ENCODE measurements at places on chromosomes 5 and 9.

DNA sequence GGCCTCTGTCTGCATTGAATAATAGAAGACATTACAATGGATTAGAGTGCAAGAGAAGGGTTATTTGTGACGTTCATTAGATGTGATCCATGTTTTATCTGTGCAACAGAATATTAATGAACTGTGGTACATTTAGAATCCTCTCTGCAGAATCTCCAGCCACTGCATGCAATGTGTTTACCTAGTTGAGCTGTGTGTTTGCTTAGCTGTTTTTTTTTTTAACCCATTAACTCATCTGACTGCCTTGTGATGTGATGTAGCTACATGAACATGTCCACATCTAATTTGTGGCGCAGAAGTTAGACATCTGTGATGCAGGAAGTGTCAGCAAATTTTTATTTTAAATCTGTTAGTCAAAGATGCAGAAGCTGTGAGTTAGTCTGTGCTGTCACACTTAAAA, 236.9 kb downstream of the CD180 start:
- no peak for DNase-seq

DNA sequence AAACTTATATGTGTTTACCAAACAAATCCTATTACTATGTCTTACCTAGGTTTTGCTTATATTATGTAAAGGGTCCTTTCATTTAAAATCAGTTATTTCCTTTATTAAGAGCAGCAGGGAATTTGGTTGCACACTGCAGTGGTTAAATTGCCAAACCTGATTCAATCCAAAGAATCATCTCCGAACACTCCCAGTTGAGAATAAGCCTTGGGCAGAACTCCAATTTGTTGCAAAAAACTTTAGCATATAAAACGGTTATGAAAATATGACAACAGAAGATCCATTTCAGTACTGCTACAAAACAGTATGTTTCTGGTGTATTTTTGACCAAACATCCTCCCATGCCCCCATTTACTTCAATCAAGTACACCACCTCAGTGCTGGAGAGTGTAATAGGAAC, 587.0 kb upstream of the GRAMD2B start:
- DNase-seq, result no peak

- no peak for DNase-seq
These were observed 101.9 kb downstream of the NFIB start for GRCh38 chr9:14212077-14212476.

DNA sequence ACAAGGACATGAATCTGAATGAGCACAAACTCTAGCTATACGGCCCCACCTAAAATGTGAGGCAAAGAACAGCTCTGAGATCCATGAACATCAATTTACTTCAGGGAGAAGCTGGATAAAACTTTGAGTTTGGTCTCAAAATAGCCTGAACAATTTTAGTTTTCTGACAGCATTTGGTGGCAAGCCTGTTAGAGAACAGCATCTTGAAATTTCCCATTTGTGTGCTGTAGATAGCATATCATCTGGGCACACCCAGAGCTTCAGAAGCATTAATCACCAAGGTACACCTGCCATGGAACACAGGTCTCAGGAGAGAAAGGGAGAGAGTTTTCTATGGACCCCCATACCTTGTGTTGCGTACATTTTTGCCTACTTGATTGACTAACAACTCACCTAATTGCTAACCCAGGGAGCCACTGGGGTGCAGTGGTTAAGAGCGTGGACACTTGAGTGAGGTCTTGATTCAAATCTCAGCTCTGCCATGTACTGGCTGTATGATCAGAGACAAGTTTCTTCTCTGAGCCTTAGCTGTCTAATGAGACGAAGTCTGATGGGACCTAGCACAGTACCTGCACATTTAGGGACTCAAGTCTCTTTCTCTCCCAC, 264.9 kb downstream of the PIK3R1 start:
- DNase-seq, result no peak

GRCh38 chr9:32866273-32866672, 82.9 kb downstream of the TMEM215 start:
- no peak for DNase-seq

DNA sequence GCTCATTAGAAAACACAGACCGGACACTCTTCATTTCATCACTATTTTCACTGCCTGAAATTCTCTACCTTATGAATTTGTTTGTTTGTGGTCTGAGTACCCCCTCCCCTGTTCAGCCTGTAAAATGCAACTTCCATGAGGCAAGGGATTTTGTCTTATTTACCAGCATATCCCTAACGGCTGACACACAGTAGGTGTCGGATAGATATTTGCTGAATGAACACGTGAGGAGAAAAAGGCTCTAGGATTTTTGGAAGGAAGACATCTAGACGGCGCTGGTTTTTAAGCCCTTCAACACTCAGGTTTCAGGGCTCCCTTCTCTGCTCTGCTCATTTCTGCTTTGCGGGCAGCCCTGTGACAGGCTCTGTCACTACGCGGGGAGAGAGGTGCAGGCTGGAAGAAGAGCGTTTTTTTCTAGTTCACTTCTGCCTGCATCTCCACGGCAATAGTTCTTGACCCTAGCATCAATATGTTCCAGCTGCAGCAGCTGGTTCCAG, 41.0 kb downstream of the KCNMB1 start:
- DNase-seq, result no peak

DNA sequence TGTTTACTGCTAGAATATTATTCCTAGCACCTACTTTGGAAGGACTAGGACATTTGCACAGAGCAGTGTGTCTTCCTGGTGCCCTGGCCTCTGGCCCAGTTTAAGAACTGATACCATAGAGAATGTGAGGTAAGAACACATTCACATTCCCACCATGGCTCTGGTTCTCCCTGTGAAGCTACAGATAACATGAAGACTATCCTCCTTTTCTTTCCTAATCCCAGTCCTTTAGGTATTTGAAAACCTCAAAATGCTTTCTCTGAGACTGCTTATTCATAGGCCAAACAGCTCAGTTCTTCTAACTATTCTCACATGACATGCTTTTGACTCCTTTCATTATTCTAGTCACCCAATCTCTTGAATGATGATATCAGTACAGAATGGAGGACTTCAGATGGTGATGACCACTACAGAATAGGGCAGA, 11.9 kb downstream of the FAM219A start:
- DNase-seq, result no peak

DNA sequence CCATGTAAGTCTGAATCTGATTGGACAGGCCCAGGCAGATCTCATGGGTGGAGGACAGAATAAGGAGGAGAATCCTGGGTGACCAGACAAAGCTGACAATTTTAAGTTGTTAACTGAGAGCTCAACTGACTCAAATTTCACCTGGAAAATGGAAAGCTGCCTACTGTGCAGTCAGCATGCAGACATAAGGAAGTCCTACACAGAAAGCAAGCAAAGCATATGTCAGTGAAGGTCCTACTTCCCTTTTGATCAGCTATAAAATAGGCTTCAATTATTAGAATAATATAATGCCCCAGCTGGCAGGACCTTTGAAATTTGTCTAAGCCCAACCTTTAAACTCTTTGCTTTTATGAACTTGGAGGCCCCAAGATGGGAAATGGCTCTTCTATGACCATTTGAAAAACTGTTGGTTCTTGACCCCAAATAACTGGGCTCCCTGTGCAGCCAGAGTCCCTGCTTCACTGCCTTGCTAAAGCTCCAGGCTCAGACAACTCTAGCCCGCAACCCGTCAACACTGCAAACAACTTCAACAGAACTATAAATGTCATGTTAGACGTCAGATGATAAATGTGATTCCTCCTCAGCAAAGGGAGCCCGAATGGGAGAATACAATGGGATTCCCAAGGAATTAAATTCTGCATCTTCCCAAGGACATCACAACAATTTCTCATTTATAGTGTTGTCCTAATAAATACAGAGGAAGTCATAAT, 118.9 kb upstream of the ADRA1B start:
- DNase-seq, result no peak

DNA sequence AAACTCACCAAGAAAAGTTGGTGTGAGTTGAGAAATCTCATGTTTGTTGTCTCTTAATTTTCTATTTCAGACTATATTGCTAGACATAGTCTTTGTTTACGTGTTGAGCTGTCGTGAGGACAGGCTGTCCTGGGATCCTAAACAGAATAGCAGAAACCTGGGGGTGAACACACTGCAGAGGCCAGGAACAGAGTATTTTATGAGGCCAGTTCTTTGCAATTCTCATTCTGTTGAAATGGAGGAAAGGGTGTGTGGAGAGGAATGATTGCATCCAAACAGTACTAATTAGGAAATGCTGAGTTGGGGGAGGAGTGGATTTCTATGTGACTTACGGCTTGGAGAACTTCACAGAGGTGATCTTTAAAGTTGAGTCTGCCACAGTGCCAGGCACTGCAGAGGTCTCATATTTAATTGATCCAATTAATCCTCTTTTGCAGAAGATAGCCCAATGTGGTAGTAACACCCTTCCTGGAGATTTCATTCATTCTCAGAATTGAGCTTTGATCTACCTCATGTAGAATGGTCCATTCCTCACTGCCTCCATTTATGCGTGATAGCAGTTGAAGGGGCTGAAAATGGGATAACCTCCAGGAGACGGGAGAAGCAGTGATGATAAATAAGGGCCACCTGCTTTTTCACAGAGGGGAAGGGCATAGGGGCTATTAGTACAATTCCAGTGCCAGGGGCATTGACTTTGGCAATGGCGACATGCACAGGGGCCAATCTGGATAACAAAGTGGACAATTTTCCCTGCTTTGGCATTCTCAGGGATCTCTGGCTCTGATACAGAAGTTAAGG, 84.7 kb upstream of the TNFAIP8 start:
- no peak for DNase-seq

- DNase-seq, result no peak
These were observed 42.7 kb downstream of the NIPBL start for GRCh38 chr5:36919238-36919637.

DNA sequence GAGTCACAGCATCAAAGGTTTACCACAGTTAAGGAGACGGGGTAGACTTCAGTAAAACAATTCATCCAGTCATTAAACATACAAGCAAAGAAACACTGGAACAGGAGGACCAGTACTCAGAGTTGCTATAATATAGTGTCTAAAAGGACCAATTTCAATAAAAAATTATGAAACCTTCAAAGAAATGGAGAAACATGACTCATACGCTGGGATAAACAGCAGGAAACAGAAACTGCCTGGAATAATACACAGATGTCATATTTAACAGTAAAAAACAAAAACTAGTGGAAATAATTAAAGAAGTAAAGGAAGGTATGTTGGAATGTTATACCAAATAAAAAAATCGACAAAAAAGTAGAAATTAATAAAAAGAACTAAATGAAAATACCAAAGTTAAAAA, 1075.9 kb downstream of the NR2F1-AS1 start:
- no peak for DNase-seq

GRCh38 chr5:100900142-100900795, 2.8 kb downstream of the ST8SIA4 start:
- DNase-seq, result peak; percentile 55

DNA sequence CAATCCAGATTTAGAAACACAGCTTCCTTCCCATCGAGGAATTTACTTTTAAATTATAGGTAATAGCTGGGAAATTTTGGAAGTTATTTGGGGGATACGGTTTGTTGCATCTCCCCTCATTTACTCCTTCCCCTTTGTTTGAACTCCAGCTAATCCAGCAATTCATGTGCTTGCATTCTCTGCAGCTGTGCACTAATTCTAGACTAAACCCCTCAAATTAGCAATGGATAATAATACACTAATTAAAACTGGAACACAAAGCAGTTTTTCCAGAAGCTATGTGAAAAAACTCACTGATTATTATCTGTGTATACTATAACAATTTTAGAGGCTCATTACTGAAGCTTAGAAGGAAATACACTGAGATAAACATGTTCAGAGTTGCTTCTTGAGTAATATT, 751.2 kb upstream of the ZNF608 start:
- no peak for DNase-seq

GRCh38 chr5:65506961-65507360, 25.2 kb upstream of the ADAMTS6 start:
- DNase-seq, result no peak

GRCh38 chr9:135165756-135166519, 78.5 kb downstream of the OLFM1 start:
- no peak for DNase-seq

DNA sequence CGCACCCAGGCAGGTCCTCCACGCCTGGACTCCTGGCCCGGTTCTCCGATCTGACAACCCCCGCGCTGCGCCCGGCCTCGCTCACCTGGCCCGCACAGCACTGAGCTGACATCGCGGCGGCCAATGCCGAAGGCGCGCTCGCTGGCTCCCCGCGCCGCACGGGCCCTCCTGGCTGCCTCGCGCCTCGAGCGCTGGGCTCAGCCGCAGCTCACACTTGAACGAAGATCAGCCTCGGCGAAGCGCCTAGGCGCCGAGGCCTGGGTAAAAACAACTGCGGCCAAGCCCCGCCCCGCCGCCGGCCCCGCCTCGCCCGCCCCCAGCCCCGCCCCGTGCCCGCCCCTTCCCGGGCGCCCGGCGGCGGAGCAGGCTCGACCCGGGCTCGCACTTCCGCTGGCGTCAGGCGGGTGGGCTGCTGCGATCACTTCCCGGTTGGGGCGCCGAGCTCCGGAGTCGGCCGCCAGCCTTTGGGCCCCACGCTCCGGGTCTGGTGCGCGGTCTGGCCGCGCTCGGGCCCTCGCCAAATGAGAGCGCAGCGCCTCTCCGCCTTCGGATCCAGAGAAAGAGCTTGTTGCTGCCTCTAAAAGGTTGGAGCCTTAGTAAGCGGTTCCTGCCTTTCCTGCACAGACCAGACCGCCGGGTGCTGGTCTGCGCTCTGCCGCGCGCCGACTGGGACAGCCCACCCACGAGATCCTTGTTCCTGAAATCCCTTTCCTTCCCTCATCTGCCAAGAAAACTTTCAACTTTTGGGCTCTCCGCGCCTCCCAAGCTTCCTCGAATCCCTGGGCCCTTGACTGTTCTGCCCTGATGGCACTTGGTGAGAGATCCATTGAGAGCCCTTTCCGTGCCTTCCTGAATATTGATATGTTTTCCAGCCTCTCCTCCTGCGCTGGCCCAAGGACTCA, at the start of gene SERINC5:
Gene SERINC5 (minus strand): TSS at position 238 of the 902 bp plus-strand sequence. CDS start 126 bp downstream, at position 112.
- peak; percentile 84 for DNase-seq

GRCh38 chr5:68627001-68627400, 411.4 kb downstream of the PIK3R1 start:
- no peak for DNase-seq

DNA sequence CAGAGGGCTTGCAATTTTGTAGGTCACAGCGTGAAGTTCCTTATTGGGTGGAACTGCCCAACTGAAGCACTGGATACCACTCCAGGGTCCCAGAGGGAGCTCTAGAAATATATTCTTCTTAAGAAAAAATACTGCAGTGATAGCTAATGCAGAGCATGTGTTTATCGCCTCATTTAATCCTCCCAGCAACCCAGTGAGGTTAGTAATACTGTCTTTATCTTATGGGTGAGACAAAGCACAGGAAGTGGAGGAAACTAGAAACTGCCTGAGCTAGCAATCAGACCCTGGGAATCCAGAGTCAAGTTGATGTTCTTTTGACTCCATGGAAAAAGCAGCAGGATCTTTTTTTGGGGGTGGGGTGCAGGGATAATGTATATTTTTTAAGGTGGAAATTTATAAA, 153.3 kb downstream of the PJA2 start:
- DNase-seq, result no peak
